Cortex of kidney (tissue), 1 donor: ENCODE measurements at places on chromosomes 2 and 18.

DNA sequence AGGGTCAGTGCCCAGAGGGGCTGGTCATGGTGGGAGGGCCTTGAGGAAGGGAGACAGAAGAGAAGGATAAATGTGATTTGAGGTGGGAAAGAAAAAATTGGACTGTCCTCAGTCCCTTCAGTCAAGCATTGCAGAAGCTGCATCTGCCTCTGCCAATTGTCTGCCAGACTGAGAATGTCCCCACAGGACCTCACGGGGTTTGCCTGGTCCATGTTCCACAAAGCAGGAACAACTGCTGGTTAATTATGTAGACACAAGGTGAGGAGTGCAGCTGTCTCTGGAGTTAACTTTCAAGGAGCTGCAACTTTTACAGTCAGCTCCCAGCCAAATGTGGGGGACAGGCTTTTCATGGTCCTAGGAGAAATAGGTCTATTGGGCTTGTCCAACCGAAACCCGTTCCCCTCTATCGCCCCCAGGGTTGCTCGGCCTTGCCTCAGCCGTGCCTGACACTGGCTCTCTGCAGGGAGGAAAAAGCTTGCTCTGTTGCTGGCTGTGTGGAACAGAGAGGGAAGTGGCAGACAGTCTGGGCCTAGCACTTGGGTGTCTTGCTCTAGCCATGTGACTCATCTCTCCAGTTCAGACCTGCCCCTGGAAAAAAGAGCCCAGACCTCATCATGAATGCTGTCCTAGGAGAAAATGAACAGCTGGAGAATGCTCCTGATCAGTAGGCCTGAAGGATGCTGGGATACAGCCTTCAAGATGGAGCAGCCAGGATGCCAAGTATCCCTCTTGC, 31.1 kb upstream of the PAX8 start:
- DNase-seq, result no peak

- DNase-seq, result no peak
These were observed 27.8 kb upstream of the MLPH start for GRCh38 chr2:237459226-237459625.

DNA sequence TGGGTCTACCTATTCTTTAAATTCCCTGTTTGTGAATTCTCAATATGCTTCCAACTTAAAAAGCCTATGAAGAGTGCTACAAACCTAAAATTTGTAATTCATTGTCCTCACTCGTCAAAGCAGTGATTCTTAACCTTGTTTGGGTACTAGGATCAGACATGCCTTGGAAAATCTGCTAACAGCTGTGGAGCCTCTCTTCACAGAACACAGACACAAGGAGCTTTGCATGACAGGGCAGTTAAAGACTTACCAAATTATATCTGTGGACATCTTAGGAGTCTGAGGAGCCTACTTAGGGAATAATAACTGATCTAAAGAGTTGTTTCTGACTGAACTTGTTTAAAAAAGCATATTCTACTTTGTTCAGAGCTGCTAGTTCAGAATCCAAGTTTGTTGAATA, 38.1 kb downstream of the TMEM87B start:
- DNase-seq, result no peak

GRCh38 chr2:23414106-23414505, 29.1 kb downstream of the KLHL29 start:
- no peak for DNase-seq

DNA sequence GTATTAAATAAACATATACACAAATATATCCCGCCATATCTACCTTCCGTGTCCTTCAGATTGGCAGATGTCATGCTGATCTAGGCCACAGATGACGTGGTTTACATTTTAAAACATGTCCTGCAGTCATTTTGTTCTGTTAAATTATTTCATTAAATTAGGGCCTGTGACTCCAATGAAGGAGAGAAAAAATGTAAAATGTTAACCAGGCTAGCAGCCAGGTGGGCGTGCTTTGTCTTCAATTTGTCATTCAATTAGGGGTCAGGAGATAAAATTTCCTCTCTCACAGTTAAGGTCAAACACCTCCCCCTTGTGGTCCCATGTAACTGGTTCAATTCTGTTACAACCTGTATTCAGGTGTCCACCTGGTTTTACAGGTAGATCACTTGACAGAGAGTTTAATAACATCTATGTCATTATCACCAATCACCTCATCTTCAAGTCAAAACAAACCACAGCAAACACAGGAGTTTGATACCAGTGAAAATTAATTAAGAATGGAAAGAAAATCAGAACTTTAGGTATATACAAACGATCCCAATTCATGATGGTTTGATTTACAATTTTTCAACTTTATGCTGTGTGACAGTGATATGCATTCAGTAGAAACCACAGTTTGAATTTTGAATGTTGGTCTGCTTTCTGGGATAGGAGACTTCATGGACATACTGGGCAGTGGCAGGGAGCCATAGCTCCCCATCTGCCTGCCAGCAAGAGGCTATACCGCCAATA, 339.4 kb downstream of the CMPK2 start:
- no peak for DNase-seq

- DNase-seq, result no peak
These were observed 162.7 kb downstream of the MYO3B start for GRCh38 chr2:170340693-170341068.

DNA sequence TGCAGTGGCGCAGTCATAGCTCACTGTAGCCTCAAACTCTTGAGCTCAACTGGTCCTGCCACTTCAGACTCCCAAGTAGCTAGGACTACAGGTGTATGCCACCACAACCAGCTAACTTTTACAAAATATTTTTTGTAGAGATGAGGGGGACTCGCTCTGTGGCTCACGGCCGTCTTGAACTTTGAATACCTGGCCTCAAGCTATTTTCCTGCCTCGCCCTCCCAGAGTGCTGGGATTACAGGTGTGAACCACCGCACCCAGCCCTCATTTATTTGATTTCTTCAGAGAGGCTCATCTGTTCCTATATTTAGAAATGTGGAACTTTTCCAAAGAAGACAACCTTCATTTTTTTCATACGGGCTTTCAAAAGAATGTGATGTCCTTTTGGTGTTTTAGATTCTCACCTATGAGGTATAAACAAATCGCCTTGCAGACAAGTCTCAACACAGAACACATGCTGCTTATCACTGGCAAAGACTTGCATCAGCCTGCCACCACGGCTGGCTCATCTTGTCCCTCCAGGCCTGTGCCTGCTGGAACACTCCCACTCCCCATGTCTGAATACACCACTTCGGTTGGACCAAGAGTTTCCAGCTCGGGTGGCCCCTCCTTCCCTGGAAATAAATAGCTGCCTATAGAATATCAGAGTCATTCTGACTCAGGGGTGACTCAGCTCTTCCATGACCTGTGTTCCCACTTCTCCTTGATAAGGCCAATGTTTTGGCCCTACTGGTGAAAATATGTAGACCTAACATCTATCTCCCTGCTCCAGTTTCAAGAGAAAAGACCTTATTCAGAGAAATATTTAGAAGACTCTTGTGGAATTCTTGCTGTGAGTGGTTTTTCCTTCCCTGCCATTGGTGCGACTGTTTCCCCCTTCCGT, 202.6 kb downstream of the TGIF1 start:
- no peak for DNase-seq

- no peak for DNase-seq
These were observed 49.5 kb downstream of the ATIC start for GRCh38 chr2:215361211-215361875.

- DNase-seq, result no peak
These were observed 104.2 kb upstream of the NEUROD1 start for GRCh38 chr2:181784556-181784955.

GRCh38 chr18:6055711-6056110, 160.4 kb upstream of the TMEM200C start:
- no peak for DNase-seq

- DNase-seq, result no peak
These were observed 620 bp upstream of the SLC9A2 start for GRCh38 chr2:102618452-102619413.

GRCh38 chr18:50199921-50200320, 5.0 kb upstream of the MYO5B start:
- DNase-seq, result no peak

GRCh38 chr2:84882775-84883550, 2.1 kb upstream of the TRABD2A start:
- DNase-seq, result no peak

GRCh38 chr2:210309548-210310233, 5.3 kb downstream of the MYL1 start:
- no peak for DNase-seq

- DNase-seq, result no peak
These were observed 146.6 kb downstream of the MAP4K4 start for GRCh38 chr2:101844055-101844635.

- DNase-seq, result no peak
These were observed 30.5 kb downstream of the ZEB2 start for GRCh38 chr2:144489315-144489916.

GRCh38 chr2:22274661-22275060, 1110.3 kb upstream of the KLHL29 start:
- DNase-seq, result no peak

GRCh38 chr2:164964700-164965099, 9.4 kb upstream of the SLC38A11 start:
- DNase-seq, result no peak

- no peak for DNase-seq
These were observed 111.1 kb upstream of the SPOPL start for GRCh38 chr2:138390316-138390945.

DNA sequence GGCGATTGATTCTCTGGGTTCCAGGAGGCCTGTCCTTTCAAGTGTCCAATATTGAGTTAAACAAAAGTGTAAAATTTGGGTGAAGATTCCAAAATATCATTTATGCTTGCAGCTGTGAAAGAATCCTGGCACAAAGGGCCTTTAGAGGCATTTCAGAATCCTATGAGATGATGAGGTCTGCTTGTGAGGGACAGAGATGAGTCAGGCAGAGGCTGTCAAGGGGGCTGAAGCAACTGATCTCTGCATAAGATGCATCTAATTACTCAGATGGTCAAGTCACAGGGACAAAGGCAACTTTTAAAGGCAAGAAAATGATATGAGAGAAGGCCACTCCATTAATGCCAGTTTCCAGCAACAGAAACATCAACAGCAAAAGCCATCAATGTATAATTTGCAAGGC, 78.8 kb downstream of the FHOD3 start:
- no peak for DNase-seq

- no peak for DNase-seq
These were observed 127.2 kb downstream of the OLA1 start for GRCh38 chr2:174121175-174121574.

DNA sequence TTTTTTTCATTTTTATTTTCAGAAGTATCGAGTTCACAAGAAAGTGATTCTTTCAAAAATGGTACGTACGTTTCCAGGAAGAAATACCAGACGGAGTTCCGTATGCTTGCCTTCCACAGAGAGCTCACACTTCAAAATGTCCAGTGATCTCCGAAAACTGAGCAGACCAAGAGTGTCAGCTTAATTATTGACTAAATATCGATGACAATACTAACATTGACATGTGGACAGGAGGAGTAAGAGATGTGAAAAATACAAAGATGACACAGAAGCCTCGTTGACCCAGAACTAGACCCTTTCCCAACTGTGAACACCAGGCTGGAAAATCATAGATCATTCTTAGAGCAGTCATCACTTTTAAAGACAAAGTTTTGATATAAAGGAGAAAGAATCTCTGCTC, 440.0 kb upstream of the POU3F3 start:
- DNase-seq, result no peak

GRCh38 chr2:240259201-240259923, 118.9 kb upstream of the OTOS start:
- DNase-seq, result no peak

- no peak for DNase-seq
These were observed 169.1 kb downstream of the ATAD2B start for GRCh38 chr2:23757686-23758433.

DNA sequence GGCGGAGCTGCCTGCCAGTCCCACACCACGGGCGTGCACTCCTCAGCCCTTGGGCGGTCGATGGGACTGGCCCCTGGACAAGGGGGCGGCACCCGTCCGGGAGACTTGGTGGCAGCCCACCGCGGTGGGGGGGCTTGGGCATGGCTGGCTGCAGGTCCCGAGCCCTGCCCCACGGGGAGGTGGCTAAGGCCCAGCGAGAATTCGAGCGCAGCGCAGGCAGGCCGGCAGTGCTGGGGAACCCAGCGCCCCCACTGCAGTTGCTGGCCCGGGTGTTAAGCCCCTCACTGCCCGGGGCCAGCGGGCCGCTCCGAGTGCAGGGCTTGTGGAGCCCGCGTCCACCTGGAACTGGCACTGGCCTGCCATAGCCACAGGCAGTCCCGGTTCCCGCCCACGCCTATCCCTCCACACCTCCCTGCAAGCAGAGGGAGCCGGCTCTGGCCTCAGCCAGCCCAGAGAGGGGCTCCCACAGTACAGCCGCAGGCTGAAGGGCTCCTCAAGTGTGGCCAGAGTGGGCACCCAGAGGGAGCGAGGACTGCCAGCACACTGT, 742.9 kb upstream of the DDX18 start:
- DNase-seq, result no peak

- DNase-seq, result no peak
These were observed 75.5 kb upstream of the GATA6 start for GRCh38 chr18:22093731-22094357.

- no peak for DNase-seq
These were observed 121.0 kb upstream of the KYNU start for GRCh38 chr2:142756430-142756829.

- DNase-seq, result no peak
These were observed 3.8 kb downstream of the MATN3 start for GRCh38 chr2:20008703-20009102.

DNA sequence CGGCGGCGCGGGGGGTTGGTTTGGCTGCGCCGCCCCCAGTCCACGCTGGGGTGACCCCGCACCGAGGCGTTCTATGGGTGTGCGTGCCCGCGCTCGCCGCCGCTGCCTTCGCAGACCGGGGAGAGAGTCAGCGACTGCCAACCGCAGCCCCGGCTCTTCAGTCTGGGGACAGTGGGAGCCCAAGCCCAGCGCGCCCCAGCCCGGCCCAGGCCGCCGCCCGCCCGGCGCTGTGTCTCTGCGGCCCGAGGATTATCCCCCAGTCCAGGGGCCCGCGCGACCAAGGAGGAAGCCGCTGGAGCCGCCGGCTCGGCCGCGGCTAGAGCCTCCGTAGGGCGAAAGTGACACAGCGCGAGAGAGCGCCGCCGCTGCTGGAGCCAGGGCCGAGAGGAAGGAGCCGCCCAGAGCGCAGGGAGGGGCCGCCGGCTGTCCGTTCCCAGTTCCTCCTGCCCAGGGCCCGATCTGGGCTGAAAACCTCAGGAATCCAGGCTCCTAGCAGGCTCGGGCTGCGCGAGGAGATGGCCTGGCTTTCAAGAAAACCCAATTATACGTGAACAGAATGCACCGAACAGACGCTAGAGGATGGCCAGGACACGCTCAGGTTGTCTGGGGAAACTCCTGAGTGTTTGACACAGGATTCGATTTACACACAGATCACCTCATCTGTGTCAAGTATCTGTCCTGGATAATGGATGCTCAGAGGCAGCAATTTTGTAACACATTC, 2.4 kb downstream of the CTIF start:
- DNase-seq, result no peak

GRCh38 chr2:96783388-96783787, 22.7 kb downstream of the CNNM4 start:
- no peak for DNase-seq

- no peak for DNase-seq
These were observed 231.6 kb upstream of the CDH2 start for GRCh38 chr18:28408528-28408927.
